ENCODE measurements at places on chromosomes 11 and 22.

DNA sequence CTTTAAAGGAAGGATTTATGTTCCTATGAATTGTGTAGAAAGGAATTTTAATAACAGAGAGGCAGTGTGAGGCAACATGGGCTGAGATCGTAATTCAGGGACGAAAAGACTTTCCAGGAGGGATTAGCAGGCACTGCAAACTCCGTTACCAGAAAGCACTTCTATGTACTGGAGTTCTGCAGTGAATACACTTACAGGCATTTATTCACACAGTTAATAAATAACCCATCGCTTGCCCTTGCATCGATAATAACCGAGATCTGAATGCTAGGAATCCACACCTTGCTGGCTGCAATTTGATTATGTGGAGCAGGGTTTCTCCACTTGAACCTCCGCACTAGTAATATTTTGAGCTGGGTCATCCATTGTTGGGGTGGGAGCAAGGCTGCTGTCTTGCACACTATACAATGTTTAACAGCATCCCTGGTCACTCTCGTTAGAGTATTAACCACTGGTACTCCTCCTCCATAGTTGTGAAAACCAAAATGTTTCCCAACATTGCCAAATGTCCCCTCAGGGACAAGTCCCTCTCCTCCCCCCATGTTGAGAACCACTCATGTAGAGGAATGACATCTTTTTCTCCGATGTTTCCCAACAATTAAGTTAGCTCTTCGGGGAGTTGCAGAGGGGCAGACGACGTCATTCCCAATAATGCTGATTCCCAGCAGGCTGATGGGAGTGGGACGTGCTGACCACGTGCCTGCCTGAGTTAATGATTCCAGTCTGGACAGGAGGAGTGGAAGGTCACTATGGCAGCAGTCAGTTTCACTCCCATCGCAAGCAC lies 99.5 kb downstream of the SNX19 start:
- no peak for DNase-seq

- no peak for DNase-seq
These were observed 636.8 kb upstream of the CCDC179 start for GRCh38 chr11:23497040-23497439.

DNA sequence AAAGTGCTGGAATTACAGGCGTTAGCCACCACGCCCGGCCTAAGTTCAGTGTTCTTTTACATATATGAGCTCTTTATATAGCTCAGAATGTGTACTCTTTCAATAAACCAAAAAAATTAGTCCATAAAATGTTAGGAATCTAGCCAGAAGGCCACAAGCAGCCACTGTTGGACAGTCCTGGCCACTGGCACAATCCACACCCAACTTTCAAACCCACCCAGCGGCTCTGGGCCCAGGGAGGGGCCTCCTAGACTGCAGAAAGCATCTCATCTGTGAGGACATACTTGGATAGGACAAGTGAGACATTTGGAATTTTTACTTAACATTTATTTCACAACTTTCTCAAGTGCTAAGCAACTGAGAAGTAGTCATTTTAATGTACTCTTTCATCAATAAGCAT lies 6.4 kb downstream of the PACSIN2 start:
- DNase-seq = no peak

GRCh38 chr11:6414874-6415328 lies 4.0 kb downstream of the APBB1 start:
- DNase-seq = no peak

Data from AG09319 (cell line).